ENCODE measurements at places on chromosomes 3 and 15. TPM values are rescaled to one million over a fixed set of nuclear protein-coding genes. Genes with fewer than 3 reads are reported as not detected.
A peak's percentile ranks its signal among the peaks of the same experiment; 100 is the strongest.

DNA sequence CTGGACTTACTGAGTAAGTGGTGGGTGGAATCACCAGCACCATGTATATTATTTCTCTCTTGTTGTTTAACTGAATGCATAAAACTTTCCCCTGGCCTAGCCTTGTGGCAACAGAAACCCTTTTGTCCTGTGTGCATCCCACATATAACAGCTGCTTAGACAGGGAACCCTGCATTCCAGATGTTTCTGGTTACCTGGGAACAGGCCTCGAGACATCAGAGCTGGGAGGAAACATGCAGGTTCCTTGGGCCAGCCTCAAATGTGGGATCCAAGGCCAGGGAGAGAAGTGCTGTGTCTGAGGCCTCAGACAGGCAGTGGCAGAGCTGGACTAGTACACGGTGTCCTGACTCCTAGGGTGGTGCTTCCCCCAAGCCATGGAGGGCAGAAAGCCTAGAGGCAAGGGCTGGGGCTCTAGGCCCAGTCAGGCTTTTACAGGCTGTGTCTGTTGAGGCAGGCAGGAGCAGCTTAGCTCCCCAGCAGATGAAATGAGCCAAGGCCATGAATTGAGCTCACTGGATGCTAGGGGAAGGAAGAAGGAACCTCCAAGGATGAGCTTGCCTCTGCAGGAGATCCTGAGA is 57.7 kb downstream of the ITGA11 start:
- no peak for DNase-seq

The AADAC gene
- not detected for total RNA-seq

DNA sequence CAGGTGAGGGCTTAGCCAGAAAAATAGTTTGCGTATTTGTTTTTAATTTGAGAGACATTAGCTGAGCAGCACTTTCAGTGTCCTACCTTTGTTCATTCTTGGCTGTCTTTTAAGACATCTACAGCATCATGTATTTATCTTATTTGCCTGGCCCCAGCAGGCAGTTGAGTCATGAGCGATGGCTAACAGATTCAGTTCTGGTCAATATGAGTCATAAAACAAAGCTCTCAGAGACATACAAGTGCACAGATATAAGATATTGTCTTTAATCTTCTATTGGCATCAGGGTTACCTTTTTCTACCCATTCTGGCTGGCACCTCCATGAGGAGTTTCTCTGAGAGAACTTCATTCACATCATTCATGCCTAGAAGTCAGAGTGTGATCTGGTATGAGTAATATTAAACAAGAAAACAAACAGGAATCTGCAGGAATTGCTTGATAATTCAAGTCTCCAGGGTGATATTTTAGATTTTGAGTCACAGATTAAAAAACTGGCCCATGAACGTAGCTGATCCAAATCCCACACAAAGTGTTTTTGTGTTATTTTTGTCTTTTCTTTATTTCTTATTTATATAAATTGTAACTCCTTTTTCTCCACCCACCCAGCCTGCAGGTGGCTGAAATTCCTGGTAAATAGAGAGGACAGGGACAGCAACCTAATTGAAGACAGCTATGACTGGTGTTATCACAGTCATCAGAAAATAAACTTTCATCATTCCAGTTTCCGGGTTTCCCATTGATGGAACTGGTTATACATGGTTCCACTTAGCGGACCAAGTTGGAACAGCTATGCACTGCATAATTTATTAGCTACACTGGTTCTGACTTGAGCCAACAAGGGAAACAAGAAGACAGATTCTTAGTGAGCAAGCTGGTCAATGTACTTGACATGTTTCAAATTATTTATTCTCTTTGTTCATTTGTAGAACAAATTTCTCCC is 47.3 kb downstream of the PLSCR2 start:
- no peak for DNase-seq

The NANOGP8 gene
- 0.27 TPM for total RNA-seq

DNA sequence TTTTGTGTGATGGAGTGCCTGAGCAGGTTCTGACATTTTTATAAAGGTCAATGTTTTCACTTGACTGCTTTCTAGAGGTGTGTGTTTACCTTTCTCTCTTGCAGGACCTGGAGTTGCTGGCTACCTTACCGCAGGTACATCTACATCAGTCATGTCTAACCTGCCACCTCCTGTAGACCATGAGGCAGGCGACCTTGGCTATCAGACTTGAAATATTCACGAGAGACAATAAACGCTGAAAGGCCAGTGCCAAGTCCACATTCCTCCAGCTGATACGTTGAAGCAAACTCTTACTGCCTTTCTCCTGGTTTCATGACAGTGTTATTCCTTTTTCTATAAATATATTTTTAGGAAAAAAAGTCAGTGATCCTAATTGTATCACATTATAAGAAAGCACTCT is 59.0 kb upstream of the ACKR4 start:
- no peak for DNase-seq

- DNase-seq: peak; percentile 11
Measured at GRCh38 chr15:44593042-44593736, 56.2 kb downstream of the EIF3J start.

The CASR gene
- under 0.01 TPM for total RNA-seq

- DNase-seq: no peak
Measured at GRCh38 chr3:74288761-74289160, 325.7 kb downstream of the CNTN3 start.

DNA sequence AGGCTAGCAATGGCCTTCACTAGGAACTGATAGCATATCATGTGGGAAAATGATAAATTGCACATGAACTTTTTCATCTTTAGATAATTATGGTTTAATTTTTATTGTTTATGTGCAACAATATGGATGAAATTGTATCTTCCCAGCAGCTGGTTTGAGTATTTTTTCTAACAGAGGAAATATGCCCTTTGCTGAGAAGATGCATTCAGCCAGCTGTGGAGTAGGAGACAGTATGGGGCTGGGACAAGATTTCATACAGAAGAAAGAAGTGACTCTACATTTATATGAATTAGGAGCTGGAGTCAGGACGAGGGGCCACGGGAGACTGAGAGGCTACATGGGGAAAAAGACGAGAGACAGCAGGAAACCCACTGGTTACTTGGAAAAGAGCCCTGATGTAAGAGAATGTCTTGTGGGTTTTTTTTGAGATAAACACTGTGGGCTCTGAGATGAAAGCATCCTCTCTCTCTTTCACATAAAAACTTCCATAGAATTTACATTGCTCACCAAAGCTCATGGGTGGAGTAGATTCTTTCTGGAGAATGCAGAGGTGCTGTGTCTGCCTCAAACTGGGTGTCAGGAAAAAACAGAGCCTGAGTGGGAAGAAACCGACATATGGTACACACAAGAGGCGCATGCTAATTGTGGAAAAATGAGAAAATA is 115.2 kb upstream of the PDZRN3 start:
- no peak for DNase-seq

The CD200 gene
- 12.1 TPM for total RNA-seq

The GRAMD1C gene
- 2.4 TPM for total RNA-seq

The AP3B2 gene
- total RNA-seq: 0.54 TPM

DNA sequence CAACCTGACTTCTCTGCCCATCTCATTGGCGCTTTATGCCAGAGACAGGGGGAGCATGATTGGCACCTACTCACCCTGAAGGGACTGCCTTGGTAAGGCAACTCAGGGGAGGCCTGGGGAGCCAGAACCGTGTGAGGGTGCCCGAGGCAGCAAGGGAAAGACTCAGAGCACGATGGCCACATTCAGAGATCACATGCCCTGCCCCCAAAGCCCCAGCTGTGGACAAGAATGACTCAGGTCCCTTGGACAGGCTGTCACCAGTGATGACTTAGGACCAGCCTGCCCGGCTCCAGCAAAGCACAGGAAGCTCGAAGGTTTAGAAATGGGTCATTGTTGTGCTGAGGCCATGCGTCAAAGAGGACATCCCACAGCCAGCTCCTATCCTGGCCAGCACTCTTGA is 49.1 kb upstream of the LIMD1 start:
- DNase-seq: no peak

The CCNB2 gene
- total RNA-seq: 4.8 TPM

GRCh38 chr3:173398111-173398479 is 551 bp downstream of the NLGN1 start:
- DNase-seq: no peak

DNA sequence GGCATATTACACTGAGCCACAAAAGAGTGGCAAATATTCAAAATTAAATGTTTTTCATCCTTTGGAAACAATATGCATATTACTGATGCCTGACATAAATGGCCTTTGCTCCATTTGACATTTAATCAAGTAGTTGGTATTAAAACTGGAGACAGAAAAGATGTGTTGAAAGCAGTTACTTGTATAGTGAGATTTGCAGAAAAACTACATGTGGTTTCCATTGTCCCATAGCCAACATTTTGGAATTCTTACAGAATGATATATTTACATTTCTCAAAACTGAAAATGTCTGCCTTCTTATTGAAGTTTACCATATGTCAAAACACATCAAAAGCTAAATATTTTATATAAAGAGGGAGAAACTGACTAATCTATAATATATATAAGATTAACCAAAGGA is 21.6 kb downstream of the SHOX2 start:
- DNase-seq: no peak

DNA sequence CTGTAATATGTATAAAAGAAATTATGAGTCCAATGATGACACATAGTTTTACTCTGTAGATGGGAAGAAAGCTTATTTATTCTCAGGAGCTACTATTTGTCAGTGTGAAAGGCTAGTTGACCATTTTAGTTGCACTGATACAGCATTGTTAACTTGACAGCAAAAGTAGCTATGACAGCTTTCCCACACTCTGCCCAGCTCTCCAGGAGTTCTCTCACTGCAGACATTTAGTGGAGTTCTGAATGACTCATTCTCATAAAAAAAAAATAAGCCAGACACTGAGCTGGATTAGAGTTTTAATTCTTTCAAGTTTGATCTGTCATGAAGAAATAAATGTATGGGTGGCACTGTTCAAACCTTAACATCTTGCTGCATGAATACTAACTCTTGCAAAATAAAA is 77.2 kb upstream of the CFAP20DC start:
- DNase-seq: no peak
